ENCODE measurements at places on chromosomes 5 and 9. TPM values are rescaled to one million over a fixed set of nuclear protein-coding genes. Genes with fewer than 3 reads are reported as not detected.
A peak's percentile ranks its signal among the peaks of the same experiment; 100 is the strongest.

- peaks cover 27% of the 10 kb centered on the region for H3K27me3 ChIP-seq
- peak; percentile 31 for DNase-seq
- H3K4me1 ChIP-seq: no peaks in the 10 kb centered on the region
- H3K27ac ChIP-seq: no peak overlapping the region
These were observed 12.8 kb upstream of the MTAP start for GRCh38 chr9:21789541-21790037.

Gene XRCC4
- 3.8 TPM for total RNA-seq

- H3K4me1 ChIP-seq: no peaks in the 10 kb centered on the region
- no peak for DNase-seq
- H3K27ac ChIP-seq: no peak overlapping the region
- H3K4me3 ChIP-seq: no peak overlapping the region
These were observed 42.2 kb upstream of the ALDOB start for GRCh38 chr9:101477736-101478135.

DNA sequence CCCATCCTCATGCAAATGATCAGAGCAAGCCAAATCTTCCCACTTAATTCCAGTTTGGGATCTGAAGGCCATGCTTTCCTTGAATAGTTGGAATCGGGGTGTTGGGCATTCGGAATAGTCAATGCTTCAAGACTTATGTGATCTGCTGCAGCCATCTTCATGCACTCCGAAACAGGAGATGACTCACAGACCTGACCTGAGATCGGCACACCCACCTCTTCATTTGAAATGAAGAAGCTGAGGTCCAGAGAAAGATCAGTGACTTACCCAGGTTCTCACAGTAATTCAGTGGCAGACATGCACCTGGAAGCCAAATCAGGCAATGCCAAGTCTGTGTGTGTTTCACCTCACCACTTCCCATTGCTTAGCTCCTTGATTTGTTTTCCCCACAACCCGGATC is 33.0 kb downstream of the FOXD1 start:
- no peaks in the 10 kb centered on the region for H3K4me1 ChIP-seq
- no peak overlapping the region for H3K4me3 ChIP-seq
- no peak for DNase-seq
- no peaks in the 10 kb centered on the region for H3K36me3 ChIP-seq
- H3K27me3 ChIP-seq: peaks cover 44% of the 10 kb centered on the region

GRCh38 chr5:169390265-169390664 is 89.3 kb upstream of the SLIT3 start:
- H3K4me3 ChIP-seq: no peak overlapping the region
- no peaks in the 10 kb centered on the region for H3K4me1 ChIP-seq
- H3K36me3 ChIP-seq: no peaks in the 10 kb centered on the region
- no peak for DNase-seq

- peak overlapping the region; percentile 43 for H3K27ac ChIP-seq
- peaks cover 95% of the 10 kb centered on the region for H3K4me1 ChIP-seq
- peaks cover 21% of the 10 kb centered on the region for H3K36me3 ChIP-seq
- no peak overlapping the region for H3K4me3 ChIP-seq
- no peak for DNase-seq
These were observed 56.8 kb downstream of the SEMA4D start for GRCh38 chr9:89440951-89441654.

DNA sequence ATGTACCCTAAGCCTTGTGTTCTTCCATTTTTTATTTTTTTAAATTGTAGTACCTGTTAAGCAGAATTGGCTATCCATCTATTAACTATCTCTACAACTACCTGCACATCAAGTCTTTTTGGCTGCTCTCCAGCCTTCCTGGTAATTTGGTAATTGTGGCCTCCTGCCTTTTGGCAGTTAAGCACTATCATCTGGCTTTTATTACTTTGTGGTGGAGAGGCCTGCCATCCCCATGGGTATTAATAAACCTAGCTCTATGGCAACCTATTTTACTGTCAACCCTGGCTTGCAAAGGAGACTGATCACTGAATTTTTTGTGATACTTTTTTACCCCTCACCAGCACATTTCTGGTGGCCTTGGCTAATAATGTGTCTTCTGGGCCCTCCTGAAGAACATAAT is 20.5 kb downstream of the SELENOP start:
- DNase-seq: no peak
- H3K27me3 ChIP-seq: no peaks in the 10 kb centered on the region
- no peaks in the 10 kb centered on the region for H3K36me3 ChIP-seq
- H3K27ac ChIP-seq: no peak overlapping the region

GRCh38 chr5:150166650-150167511 is at the start of gene CDX1:
TSS of gene CDX1 (plus strand) at chr5:150166778. CDS start at chr5:150166877, 99 bp downstream.
- H3K4me1 ChIP-seq: no peaks in the 10 kb centered on the region
- H3K27ac ChIP-seq: no peak within 1 kb of the TSS

DNA sequence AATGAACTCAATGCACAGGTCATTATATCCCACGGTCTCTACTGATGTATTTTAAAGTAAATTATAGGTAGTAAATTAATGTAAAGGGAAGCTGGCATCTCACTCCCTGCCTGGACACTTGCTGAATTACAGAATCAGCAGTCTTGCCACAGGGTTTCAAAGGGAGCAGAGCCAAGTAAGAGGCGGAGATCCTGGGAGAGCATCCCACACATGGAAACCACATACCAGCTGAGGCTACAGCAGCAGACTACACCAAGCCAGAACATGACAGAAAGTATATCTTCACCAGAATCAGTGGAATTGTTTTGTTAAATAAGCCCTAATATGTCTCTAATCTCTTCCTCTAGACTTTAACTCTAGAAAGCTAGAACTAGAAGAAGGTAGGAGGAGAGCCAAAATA is 1689.2 kb upstream of the WWC1 start:
- H3K4me3 ChIP-seq: no peak overlapping the region
- H3K36me3 ChIP-seq: no peaks in the 10 kb centered on the region
- H3K4me1 ChIP-seq: no peaks in the 10 kb centered on the region
- no peak overlapping the region for H3K27ac ChIP-seq
- H3K27me3 ChIP-seq: no peaks in the 10 kb centered on the region

DNA sequence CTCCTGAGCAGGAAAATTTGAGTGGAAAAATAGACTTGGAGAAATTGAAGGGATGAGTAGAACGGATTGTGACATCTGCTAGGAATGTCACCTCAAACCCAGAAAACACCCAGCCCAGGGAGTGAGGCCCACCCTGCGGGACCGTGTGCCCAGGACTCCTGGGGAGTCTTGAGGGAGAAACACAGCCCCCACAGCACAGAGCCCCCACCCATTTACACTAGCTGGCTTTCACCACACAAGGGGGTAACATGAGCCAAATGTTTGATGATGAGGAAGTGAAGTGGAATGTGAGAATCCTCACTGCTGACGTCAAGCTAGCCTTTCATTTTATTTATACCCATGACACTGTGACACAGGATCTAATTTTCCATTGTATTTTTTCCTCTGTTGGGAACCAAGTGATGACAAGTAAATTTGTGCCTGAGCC is 42.8 kb upstream of the PDE8B start:
- no peak overlapping the region for H3K27ac ChIP-seq
- H3K36me3 ChIP-seq: no peaks in the 10 kb centered on the region
- peaks cover 13% of the 10 kb centered on the region for H3K27me3 ChIP-seq

GRCh38 chr5:80504833-80505232 is 16.9 kb downstream of the FAM151B start:
- H3K36me3 ChIP-seq: no peaks in the 10 kb centered on the region
- peaks cover 4% of the 10 kb centered on the region for H3K27me3 ChIP-seq
- no peaks in the 10 kb centered on the region for H3K4me1 ChIP-seq
- no peak overlapping the region for H3K4me3 ChIP-seq
- DNase-seq: no peak

GRCh38 chr9:128304136-128304970 is 17.9 kb downstream of the TRUB2 start:
- H3K4me1 ChIP-seq: no peaks in the 10 kb centered on the region
- no peaks in the 10 kb centered on the region for H3K27me3 ChIP-seq
- H3K36me3 ChIP-seq: peaks cover 7% of the 10 kb centered on the region
- H3K4me3 ChIP-seq: no peak overlapping the region

Gene HTR1A
- not detected for total RNA-seq

Gene ENDOG
- 9.6 TPM for total RNA-seq

DNA sequence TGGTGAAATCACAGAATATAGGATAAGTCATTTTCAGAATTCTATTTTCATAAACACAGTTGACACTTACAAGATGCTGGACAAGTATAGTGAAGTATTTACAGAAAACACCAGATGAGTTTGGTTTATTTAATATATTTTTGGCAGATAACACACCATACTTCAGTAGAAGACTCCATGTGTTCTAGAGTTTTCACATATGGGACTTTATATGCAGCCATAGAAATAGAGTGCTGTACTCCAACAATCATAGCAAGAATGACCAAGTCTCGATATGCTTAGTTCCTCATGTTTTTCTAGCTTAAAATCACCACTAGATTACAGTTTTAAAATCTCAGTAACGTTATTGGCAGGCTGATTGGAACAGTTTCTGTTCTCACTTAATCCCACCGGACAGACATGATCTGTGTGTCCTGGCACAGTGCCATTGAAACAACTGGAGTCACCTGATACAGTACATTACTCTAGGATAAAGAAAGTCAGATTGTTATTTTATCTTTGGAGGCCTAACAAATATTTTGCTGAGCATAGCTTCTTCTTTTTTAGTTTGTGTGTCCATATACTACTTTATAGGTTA is 45.8 kb upstream of the ERBIN start:
- no peak for DNase-seq
- no peaks in the 10 kb centered on the region for H3K27me3 ChIP-seq
- no peaks in the 10 kb centered on the region for H3K36me3 ChIP-seq
- H3K4me1 ChIP-seq: no peaks in the 10 kb centered on the region
- H3K4me3 ChIP-seq: no peak overlapping the region

- no peak overlapping the region for H3K27ac ChIP-seq
- H3K4me1 ChIP-seq: no peaks in the 10 kb centered on the region
- no peak for DNase-seq
- H3K36me3 ChIP-seq: no peaks in the 10 kb centered on the region
- H3K4me3 ChIP-seq: no peak overlapping the region
These were observed 217.3 kb upstream of the IL12B start for GRCh38 chr5:159547466-159548195.

Gene LTC4S
- 2.8 TPM for total RNA-seq

GRCh38 chr5:93422652-93423280 is 158.3 kb downstream of the NR2F1-AS1 start:
- H3K27ac ChIP-seq: no peak overlapping the region
- no peaks in the 10 kb centered on the region for H3K36me3 ChIP-seq
- H3K4me3 ChIP-seq: no peak overlapping the region
- DNase-seq: no peak
- no peaks in the 10 kb centered on the region for H3K27me3 ChIP-seq

- no peak for DNase-seq
- no peak overlapping the region for H3K27ac ChIP-seq
- H3K4me1 ChIP-seq: no peaks in the 10 kb centered on the region
- no peaks in the 10 kb centered on the region for H3K27me3 ChIP-seq
- H3K4me3 ChIP-seq: no peak overlapping the region
- no peaks in the 10 kb centered on the region for H3K36me3 ChIP-seq
These were observed 1087.7 kb upstream of the ARRDC3 start for GRCh38 chr5:92470770-92471169.

Gene SLC6A18
- total RNA-seq: not detected

Gene MYMK
- total RNA-seq: not detected

Gene CARD9
- total RNA-seq: 0.35 TPM

Gene KIF12
- total RNA-seq: not detected

Gene N4BP3
- 2.5 TPM for total RNA-seq

Gene NXNL2
- not detected for total RNA-seq

GRCh38 chr9:87498046-87498810 is 561 bp downstream of the DAPK1 start:
- H3K27me3 ChIP-seq: peaks cover 4% of the 10 kb centered on the region
- H3K27ac ChIP-seq: no peak overlapping the region
- no peaks in the 10 kb centered on the region for H3K36me3 ChIP-seq

- no peak for DNase-seq
- H3K27me3 ChIP-seq: no peaks in the 10 kb centered on the region
- H3K4me1 ChIP-seq: no peaks in the 10 kb centered on the region
- H3K27ac ChIP-seq: no peak overlapping the region
- no peak overlapping the region for H3K4me3 ChIP-seq
- H3K36me3 ChIP-seq: no peaks in the 10 kb centered on the region
These were observed 23.0 kb upstream of the B4GALT1 start for GRCh38 chr9:33190021-33190705.

Gene FAM78A
- total RNA-seq: 95.6 TPM

DNA sequence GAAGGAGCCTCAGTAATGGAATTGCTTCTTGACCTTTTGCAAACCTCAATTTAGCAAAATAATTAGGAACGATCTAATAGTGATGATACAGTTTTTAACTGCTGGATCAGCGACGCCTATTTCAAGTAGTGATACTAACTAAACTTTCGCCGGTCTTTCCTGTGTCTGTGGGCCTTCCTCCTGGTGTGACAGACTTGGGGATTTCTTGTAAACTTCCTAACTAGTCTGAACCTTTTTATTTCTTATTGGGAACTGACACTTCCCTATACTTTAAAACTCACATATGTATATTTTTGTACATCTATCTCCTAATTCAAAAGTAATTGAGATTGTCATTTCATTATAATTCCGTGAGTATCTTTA is 15.2 kb downstream of the ITGA1 start:
- no peaks in the 10 kb centered on the region for H3K27me3 ChIP-seq
- H3K36me3 ChIP-seq: no peaks in the 10 kb centered on the region
- H3K4me3 ChIP-seq: no peak overlapping the region
- no peak for DNase-seq
- peaks cover 41% of the 10 kb centered on the region for H3K4me1 ChIP-seq
- no peak overlapping the region for H3K27ac ChIP-seq

GRCh38 chr5:104599726-104600125 is 1037.1 kb upstream of the NUDT12 start:
- no peaks in the 10 kb centered on the region for H3K36me3 ChIP-seq
- H3K4me3 ChIP-seq: no peak overlapping the region
- DNase-seq: no peak
- no peak overlapping the region for H3K27ac ChIP-seq
- H3K27me3 ChIP-seq: no peaks in the 10 kb centered on the region

GRCh38 chr9:90815183-90815943 is 13.7 kb downstream of the SYK start:
- no peak overlapping the region for H3K27ac ChIP-seq
- DNase-seq: no peak
- peaks cover 5% of the 10 kb centered on the region for H3K27me3 ChIP-seq
- H3K4me3 ChIP-seq: no peak overlapping the region
- H3K36me3 ChIP-seq: no peaks in the 10 kb centered on the region

Gene GCNT4
- 16.6 TPM for total RNA-seq

Gene SPRY4
- 0.52 TPM for total RNA-seq

GRCh38 chr5:39055768-39056398 is 18.3 kb downstream of the RICTOR start:
- no peak for DNase-seq
- no peak overlapping the region for H3K4me3 ChIP-seq
- peaks cover 6% of the 10 kb centered on the region for H3K36me3 ChIP-seq
- no peak overlapping the region for H3K27ac ChIP-seq
- peaks cover 28% of the 10 kb centered on the region for H3K4me1 ChIP-seq

DNA sequence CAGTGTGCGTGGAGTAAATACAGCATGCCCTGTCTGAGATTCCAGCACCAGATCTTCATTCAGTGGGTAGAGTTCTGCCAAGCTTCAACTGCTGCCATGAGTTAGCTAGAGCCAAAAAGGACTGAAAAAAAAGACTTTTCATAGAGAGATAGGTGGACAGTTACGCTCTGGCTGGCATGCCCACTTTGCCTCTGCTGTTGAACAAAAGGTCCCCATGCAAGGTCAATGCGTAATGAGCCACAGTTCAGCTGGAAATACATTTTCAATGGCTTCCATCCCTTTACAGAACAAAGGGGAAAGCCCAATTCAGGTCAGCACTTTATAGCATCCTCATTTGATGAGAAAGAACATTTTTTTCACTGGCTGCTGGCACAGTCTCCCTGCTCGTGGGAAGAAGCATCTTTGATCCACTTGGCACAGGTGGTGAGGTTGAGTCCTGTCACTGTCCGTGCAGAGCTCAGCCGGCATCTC is 86.9 kb upstream of the ERCC6L2 start:
- H3K4me1 ChIP-seq: no peaks in the 10 kb centered on the region
- H3K27me3 ChIP-seq: no peaks in the 10 kb centered on the region
- no peak overlapping the region for H3K27ac ChIP-seq
- no peak overlapping the region for H3K4me3 ChIP-seq
